Activated CD4-positive, alpha-beta T cell treated with anti-CD3 and anti-CD28 coated beads, Interleukin-2, amount 10 ng/mL, durations not matched to agents 24 days and 14 days (primary cell): ENCODE measurements at places on chromosomes 7 and 10.

- no peak for DNase-seq
- peaks cover 59% of the 10 kb centered on the region for H3K27me3 ChIP-seq
- peaks cover 13% of the 10 kb centered on the region for H3K4me1 ChIP-seq
- H3K27ac ChIP-seq: no peak overlapping the region
Measured at GRCh38 chr7:12573885-12574284, 3.4 kb downstream of the SCIN start.

DNA sequence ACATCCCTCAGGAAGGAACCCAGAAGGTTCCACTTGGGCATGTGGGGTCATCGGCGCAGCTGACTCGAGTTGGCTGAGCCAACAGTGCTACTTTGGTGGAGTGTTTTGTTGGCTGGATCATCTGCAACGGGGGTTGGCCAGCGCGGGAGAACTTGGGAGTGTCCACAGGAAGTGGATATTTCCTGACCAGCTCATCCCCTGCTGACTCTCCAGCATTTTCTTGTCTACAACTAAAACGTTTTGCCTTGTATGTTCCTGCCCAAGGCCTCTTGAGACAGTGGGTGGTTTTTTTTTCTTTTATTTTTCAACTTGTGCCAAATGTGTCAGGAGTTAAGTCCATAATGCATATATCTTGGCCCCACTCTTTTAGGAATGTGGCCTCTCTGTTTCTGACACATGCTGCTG lies 208.6 kb downstream of the ZNF365 start:
- no peak for DNase-seq
- peaks cover 11% of the 10 kb centered on the region for H3K27me3 ChIP-seq
- H3K27ac ChIP-seq: no peak overlapping the region
- H3K4me1 ChIP-seq: peaks cover 4% of the 10 kb centered on the region
- H3K4me3 ChIP-seq: no peak overlapping the region

GRCh38 chr10:43781480-43782361 lies 133.0 kb upstream of the ZNF32 start:
- H3K36me3 ChIP-seq: no peaks in the 10 kb centered on the region
- H3K4me3 ChIP-seq: peak overlapping the region; percentile 20
- H3K4me1 ChIP-seq: peaks cover 21% of the 10 kb centered on the region
- DNase-seq: peak; percentile 59
- H3K27ac ChIP-seq: peak overlapping the region; percentile 61
- H3K27me3 ChIP-seq: no peaks in the 10 kb centered on the region

DNA sequence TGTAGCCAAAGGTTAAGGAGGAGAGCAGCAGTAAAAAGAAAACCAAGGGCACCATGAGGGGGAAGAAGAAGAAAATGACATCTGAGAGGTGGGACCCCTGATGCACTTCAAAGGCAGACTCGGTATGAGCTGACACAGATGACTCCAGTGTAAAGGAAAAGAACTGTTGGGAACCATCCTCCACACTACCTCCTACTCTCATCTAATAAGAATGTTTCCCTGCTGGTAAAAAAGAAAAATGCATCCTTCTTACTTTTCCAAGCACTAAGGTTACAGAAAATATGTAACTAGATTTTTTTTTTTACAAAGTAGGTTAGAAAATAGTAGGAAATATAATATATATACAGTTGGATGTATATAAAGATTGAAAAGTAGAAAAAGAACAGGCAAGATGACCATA lies 16.9 kb downstream of the TAS2R41 start:
- H3K4me1 ChIP-seq: peaks cover 26% of the 10 kb centered on the region
- H3K36me3 ChIP-seq: no peaks in the 10 kb centered on the region
- no peak overlapping the region for H3K4me3 ChIP-seq
- no peaks in the 10 kb centered on the region for H3K27me3 ChIP-seq
- no peak overlapping the region for H3K27ac ChIP-seq

DNA sequence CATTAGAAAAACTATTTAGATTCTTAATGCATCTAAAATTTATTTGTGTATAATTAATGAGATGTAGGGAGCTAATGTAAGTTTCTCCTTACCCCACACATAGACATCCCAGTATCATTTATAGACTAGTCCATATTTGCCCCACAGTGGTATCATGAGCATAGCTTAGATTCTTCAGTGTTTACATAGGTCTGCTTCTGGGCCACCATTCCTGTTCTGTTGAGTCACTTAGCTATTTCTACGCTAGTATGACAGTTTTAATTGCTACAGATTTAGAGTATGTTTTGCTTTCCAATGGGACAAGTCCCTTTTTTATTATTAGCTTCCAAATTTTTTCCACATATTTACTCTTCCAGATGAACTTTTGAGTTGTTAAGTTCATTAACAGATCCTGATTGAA lies 69.4 kb downstream of the MCMBP start:
- DNase-seq: no peak
- no peaks in the 10 kb centered on the region for H3K27me3 ChIP-seq
- H3K4me1 ChIP-seq: peaks cover 7% of the 10 kb centered on the region
- no peak overlapping the region for H3K27ac ChIP-seq
- no peak overlapping the region for H3K4me3 ChIP-seq

DNA sequence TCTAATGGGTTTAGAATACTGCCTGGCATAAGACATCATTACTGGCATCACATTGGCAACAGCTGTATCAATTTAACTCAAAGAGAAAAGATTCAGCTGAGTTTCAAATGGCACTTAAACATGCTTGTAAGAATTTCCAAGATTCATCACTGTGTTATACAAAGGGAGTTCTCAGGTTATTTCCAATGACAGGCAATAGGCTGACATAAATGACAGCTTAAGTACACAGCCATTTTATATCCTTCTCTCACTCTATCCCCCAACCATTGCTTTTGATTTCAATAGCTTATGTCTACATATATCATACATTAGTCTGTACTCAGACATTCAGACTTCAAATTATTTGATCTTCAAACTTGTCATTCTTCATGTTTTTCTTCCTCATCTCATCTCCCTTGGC lies 45.5 kb upstream of the CABCOCO1 start:
- peaks cover 6% of the 10 kb centered on the region for H3K27me3 ChIP-seq
- no peaks in the 10 kb centered on the region for H3K36me3 ChIP-seq

GRCh38 chr10:69439350-69439739 lies 11.9 kb upstream of the TSPAN15 start:
- peaks cover 23% of the 10 kb centered on the region for H3K27me3 ChIP-seq
- H3K4me1 ChIP-seq: no peaks in the 10 kb centered on the region
- no peak overlapping the region for H3K27ac ChIP-seq
- no peaks in the 10 kb centered on the region for H3K36me3 ChIP-seq
- no peak for DNase-seq

DNA sequence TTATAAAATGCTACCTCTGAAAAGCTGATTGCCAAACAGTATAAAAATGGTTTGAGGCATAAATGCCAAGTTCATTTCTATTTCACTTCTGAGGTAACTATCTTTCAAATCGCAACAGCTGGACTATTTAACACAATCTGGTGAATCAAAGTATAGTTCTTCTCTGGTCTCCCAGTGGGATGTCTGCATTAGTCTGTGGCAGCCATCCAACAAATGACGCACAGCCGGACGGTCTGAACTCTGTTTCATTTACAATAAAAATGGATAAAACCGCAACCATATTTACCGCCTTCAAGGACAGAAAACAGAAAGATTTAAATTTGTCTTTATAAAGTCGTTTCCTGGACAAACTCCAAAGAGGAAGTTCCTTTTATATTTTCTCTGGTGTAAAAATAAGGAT lies 41.9 kb downstream of the ENO4 start:
- no peaks in the 10 kb centered on the region for H3K36me3 ChIP-seq
- peaks cover 19% of the 10 kb centered on the region for H3K27me3 ChIP-seq
- no peak for DNase-seq

- no peak overlapping the region for H3K4me3 ChIP-seq
- DNase-seq: no peak
- H3K27ac ChIP-seq: no peak overlapping the region
- no peaks in the 10 kb centered on the region for H3K36me3 ChIP-seq
Measured at GRCh38 chr7:69359003-69359700, 239.1 kb upstream of the AUTS2 start.

GRCh38 chr7:85289279-85289678 lies 102.4 kb upstream of the SEMA3D start:
- H3K4me3 ChIP-seq: no peak overlapping the region
- no peaks in the 10 kb centered on the region for H3K36me3 ChIP-seq

- DNase-seq: no peak
- H3K4me1 ChIP-seq: no peaks in the 10 kb centered on the region
- H3K36me3 ChIP-seq: no peaks in the 10 kb centered on the region
- no peak overlapping the region for H3K4me3 ChIP-seq
Measured at GRCh38 chr7:125876431-125876830, 946.8 kb upstream of the POT1 start.

DNA sequence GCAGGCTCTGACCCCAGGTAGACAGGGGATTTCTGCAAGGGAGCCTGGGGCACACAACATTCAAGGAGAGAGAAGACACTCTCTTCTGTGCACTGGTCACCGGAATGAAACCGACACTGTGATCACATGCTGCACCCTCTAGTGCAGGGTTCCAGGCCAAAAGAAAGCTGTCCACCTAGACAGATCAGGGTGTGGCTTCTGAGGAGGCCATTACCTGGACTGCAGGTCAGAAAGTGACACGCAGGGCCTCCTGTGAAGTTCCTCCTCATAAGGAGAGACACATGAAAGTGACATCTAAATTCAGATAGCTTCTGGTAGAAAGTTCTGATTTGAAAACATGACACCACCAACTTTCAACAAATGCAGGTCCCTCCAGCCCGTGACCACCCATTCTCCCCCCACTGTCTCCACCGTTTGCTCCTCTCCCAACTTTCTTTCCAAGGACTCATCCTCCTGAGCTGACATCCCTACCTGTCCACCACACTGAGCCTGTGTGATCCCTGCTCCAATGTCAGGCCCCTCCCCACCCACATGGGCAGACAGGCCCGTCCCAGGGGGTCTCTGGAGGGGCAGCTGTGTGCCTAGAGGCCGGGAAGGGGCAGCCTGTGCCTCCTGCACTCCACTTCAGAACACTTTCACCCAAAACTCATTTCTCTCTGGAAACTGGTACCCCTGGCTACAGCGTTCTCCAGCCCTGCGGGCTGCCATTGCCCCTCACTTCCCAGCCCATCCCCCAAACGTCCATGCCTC lies 198.0 kb downstream of the TNS3 start:
- H3K4me1 ChIP-seq: no peaks in the 10 kb centered on the region
- H3K36me3 ChIP-seq: no peaks in the 10 kb centered on the region
- DNase-seq: no peak
- H3K27me3 ChIP-seq: no peaks in the 10 kb centered on the region
- H3K27ac ChIP-seq: no peak overlapping the region

- no peaks in the 10 kb centered on the region for H3K4me1 ChIP-seq
- DNase-seq: no peak
- no peaks in the 10 kb centered on the region for H3K27me3 ChIP-seq
Measured at GRCh38 chr7:114590298-114590697, 175.7 kb downstream of the FOXP2 start.

GRCh38 chr7:143360788-143361551 lies 1.5 kb downstream of the FAM131B start:
- peaks cover 62% of the 10 kb centered on the region for H3K27me3 ChIP-seq
- H3K36me3 ChIP-seq: no peaks in the 10 kb centered on the region
- DNase-seq: no peak

- peaks cover 50% of the 10 kb centered on the region for H3K36me3 ChIP-seq
- peak; percentile 83 for DNase-seq
- H3K27me3 ChIP-seq: no peaks in the 10 kb centered on the region
- peak overlapping the region; percentile 84 for H3K27ac ChIP-seq
- peaks cover 71% of the 10 kb centered on the region for H3K4me1 ChIP-seq
Measured at GRCh38 chr7:44622342-44623151, 16.1 kb downstream of the OGDH start.

DNA sequence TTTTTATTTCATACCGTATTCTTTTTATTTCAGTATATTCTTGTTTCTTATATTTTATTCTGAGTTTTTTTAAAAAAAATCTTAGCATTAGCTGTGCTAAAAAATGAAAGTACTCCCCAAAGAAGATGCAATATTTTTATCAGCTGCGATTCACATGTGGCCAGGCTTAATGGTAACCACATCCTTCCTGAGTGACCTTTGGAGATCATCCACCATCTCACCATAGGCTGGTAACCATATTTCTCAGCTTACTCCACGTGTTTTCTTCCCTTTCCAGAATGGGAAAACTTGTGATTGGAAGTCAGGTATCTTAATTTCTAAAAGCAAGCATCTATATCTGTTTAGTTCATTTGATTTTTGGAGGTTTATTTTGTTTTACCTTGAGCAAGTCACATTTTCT lies 18.8 kb upstream of the LIPM start:
- H3K4me3 ChIP-seq: no peak overlapping the region
- no peak overlapping the region for H3K27ac ChIP-seq
- H3K36me3 ChIP-seq: no peaks in the 10 kb centered on the region
- no peak for DNase-seq

GRCh38 chr7:45893374-45893995 lies 5.2 kb downstream of the IGFBP1 start:
- H3K36me3 ChIP-seq: no peaks in the 10 kb centered on the region
- H3K27ac ChIP-seq: no peak overlapping the region
- DNase-seq: no peak
- peaks cover 33% of the 10 kb centered on the region for H3K27me3 ChIP-seq
- H3K4me3 ChIP-seq: no peak overlapping the region
- H3K4me1 ChIP-seq: no peaks in the 10 kb centered on the region

- DNase-seq: no peak
- H3K4me1 ChIP-seq: no peaks in the 10 kb centered on the region
- no peak overlapping the region for H3K4me3 ChIP-seq
- no peaks in the 10 kb centered on the region for H3K36me3 ChIP-seq
- no peak overlapping the region for H3K27ac ChIP-seq
- H3K27me3 ChIP-seq: no peaks in the 10 kb centered on the region
Measured at GRCh38 chr7:28677668-28678067, 265.4 kb downstream of the CREB5 start.

DNA sequence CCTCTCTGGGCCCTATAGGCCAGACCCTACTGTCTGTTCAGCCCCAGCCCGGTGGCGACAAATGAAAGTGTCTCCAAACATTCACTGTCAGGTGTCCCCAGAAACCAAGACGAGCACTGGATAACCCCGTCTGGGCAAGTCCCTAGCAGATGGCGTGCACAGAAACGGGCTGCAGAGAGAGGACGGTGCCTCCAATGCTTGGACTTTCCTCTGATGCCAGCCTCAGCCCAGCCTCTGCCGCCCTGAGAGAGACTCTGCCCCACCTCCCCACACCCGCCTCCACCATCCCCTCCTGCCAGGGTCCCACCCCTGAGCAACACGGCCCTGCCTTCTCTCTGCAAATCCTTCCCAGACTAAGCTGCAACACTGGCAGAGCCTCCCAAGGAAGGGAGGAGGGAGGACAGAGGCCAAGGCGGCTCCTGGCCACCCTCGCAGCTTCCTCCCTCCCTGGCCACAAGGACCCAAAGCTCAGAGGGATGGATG lies 7.4 kb upstream of the LFNG start:
- H3K27ac ChIP-seq: peak overlapping the region; percentile 89
- no peaks in the 10 kb centered on the region for H3K36me3 ChIP-seq
- DNase-seq: peak; percentile 68
- H3K4me3 ChIP-seq: peak overlapping the region; percentile 64
- peaks cover 42% of the 10 kb centered on the region for H3K4me1 ChIP-seq

- H3K4me1 ChIP-seq: no peaks in the 10 kb centered on the region
- H3K27me3 ChIP-seq: no peaks in the 10 kb centered on the region
Measured at GRCh38 chr7:44222776-44223261, 22.0 kb downstream of the YKT6 start.

DNA sequence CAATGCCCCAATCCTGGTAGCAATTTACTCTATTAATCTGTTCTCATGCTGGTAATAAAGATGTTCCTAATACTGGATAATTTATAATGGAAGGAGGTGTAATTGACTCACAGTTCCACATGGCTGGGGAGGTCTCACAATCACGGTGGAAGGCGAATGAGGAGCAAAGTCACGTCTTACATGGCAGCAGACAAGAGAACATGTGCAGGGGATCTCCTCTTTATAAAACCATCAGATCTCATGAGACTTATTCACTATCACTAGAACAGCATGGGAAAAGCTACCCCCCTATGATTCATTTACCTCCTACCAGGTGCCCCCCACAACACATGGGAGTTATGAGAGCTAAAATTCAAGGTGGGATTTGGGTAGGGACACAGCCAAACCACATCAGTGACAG lies 872.2 kb downstream of the ANKRD7 start:
- DNase-seq: no peak
- H3K4me3 ChIP-seq: no peak overlapping the region
- H3K27ac ChIP-seq: no peak overlapping the region
- no peaks in the 10 kb centered on the region for H3K27me3 ChIP-seq
- H3K36me3 ChIP-seq: no peaks in the 10 kb centered on the region
